Osteocyte (in vitro differentiated cells): ENCODE measurements at places on chromosomes 16 and 17. TPM values are rescaled to one million over a fixed set of nuclear protein-coding genes. Genes with fewer than 3 reads are reported as not detected.
A peak's percentile ranks its signal among the peaks of the same experiment; 100 is the strongest.

- no peak overlapping the region for H3K4me3 ChIP-seq
- H3K36me3 ChIP-seq = no peaks in the 10 kb centered on the region
- H3K4me1 ChIP-seq = no peaks in the 10 kb centered on the region
- DNase-seq = no peak
- H3K27me3 ChIP-seq = no peaks in the 10 kb centered on the region
Measured at GRCh38 chr17:33680472-33680871, 387.4 kb upstream of the ASIC2 start.

GRCh38 chr16:87733190-87733589 lies 32.6 kb downstream of the KLHDC4 start:
- H3K4me1 ChIP-seq = no peaks in the 10 kb centered on the region
- peaks cover 21% of the 10 kb centered on the region for H3K36me3 ChIP-seq
- no peak overlapping the region for H3K27ac ChIP-seq
- H3K27me3 ChIP-seq = no peaks in the 10 kb centered on the region

DNA sequence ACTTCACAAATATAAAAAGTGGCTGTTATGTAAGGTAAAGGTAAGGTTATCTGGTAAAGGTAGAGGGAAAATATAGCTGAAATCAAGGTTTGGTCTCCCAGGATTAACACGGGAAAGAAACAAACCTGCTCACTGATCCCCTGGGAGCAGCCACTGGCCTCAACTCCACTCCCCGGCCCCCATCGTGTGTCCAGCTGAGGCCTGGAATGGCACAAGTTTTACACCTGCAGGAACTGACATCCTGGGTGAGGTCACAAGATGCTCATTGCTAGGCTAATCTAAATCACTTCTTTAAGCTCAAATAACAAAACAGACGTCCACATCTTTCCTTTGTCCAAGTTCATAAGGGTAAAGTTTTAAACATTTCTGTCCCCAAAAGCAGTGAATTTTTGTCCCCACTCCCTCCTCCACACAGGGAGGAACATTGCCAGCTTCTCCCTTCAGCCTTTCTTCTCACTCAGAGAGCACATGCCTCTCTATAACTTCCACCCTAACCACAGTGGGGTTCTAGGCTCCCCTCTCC lies 46.3 kb downstream of the ERN1 start:
- H3K27ac ChIP-seq = no peak overlapping the region
- H3K4me1 ChIP-seq = no peaks in the 10 kb centered on the region
- H3K4me3 ChIP-seq = no peak overlapping the region
- no peak for DNase-seq
- H3K36me3 ChIP-seq = peaks cover 8% of the 10 kb centered on the region

DNA sequence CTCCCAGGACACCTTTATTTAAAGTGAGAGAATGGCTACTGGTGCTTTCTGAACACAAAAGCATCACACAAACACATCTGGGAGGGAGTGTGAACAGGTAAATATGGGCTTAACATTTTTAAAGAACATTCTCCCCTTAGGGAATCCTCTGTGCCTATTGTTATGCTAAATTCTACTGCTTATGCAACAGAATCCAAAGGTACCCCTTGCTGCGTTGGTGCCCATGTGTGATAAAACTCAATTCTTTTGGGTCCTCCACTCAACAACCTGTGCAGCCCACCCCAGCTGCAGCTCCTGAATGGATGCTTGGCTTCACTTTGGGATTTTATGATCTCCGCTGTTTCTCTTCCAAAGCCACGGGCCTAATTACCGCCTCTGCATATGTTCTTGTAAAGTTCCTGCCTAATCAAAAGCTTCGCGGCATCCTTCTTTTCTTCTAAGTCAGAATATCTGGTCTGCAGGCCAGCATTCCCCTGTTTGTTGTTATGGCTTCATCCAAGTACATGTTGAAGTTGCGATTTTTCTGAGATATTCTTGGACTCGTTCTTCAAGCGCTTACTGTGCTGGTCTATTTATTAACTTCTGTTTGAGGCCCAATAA lies 23.9 kb downstream of the RHBDL3 start:
- no peaks in the 10 kb centered on the region for H3K36me3 ChIP-seq
- no peaks in the 10 kb centered on the region for H3K4me1 ChIP-seq
- H3K4me3 ChIP-seq = no peak overlapping the region
- no peaks in the 10 kb centered on the region for H3K27me3 ChIP-seq
- no peak for DNase-seq
- H3K27ac ChIP-seq = no peak overlapping the region

DNA sequence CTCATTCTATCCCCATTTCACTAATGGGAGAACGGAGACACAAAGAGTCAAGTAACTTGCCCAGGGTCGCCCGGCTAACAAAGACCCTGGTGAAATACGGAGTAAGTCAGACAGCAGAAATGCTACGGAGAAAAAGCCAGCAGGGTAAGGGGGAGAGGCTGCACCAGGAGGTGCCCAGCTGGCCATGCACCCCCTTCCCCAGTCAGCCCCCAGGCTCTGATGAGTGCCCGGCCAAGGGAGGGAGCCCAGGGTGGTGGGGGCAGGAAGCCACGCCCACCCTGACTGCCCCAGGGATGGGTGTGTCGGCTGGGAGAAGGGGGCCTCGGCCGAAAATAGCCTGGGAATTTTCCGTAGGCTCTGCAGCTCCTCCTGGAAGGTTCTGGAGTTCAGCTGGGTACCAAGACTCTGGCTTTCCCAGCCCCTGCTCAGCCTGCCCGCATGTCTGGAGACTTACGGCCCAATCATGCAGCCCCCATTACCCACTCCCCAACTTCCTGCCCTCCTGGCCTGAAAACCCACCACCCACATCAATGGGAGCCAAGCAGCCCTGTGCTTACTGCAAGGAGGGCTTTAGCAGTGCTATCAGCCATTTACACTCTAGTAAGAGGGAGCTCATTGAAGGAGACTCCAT lies 4.2 kb downstream of the CARHSP1 start:
- no peaks in the 10 kb centered on the region for H3K36me3 ChIP-seq
- H3K4me1 ChIP-seq = peaks cover 81% of the 10 kb centered on the region
- H3K27me3 ChIP-seq = no peaks in the 10 kb centered on the region
- H3K27ac ChIP-seq = peak overlapping the region; percentile 76
- DNase-seq = no peak
- peak overlapping the region; percentile 52 for H3K4me3 ChIP-seq

DNA sequence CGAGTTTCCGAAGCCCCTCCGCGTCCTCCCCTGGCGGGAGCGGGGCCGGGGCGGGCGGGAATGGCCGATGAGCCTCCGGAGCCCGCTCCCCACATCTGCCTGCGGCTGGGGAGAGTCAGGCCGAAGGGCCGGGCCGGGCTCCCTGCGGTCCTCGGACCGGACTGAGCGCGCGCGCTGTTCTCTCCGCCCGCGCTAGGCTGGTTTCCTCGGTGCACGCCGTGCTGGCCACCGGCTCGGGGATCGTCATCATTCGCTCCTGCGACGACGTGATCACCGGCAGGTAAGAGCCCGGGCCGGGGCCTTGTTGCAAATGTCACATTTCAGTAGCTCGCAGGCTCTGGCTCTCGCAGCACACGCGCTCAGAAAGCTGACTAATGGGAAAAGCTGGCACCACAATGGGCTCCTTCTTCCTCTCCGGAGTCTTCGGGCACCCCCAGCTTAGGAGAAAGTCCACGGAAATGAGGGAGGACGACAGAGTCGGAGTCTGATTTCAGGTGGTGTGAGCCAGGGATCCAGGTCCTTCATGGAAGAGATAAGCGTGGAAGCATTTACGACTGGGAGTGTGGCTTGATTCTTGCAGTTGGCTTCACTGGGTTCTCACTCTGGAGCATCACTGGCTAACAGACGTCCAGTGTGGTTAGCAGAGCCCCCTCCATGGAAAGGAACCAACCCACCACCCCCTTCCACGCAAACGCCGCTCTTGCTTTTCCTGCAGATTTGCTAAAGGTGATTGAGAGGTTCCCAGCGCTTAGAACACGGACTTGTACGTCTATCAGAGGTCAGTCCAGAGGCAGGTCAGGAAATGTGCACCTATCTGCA lies 715 bp downstream of the TLCD3A start:
- H3K4me3 ChIP-seq = peak overlapping the region; percentile 87
- no peaks in the 10 kb centered on the region for H3K27me3 ChIP-seq
- H3K36me3 ChIP-seq = peaks cover 7% of the 10 kb centered on the region

GRCh38 chr16:60655514-60656153 lies 1380.6 kb downstream of the CDH8 start:
- no peak overlapping the region for H3K27ac ChIP-seq
- no peaks in the 10 kb centered on the region for H3K36me3 ChIP-seq
- H3K27me3 ChIP-seq = no peaks in the 10 kb centered on the region
- DNase-seq = no peak
- H3K4me1 ChIP-seq = no peaks in the 10 kb centered on the region

DNA sequence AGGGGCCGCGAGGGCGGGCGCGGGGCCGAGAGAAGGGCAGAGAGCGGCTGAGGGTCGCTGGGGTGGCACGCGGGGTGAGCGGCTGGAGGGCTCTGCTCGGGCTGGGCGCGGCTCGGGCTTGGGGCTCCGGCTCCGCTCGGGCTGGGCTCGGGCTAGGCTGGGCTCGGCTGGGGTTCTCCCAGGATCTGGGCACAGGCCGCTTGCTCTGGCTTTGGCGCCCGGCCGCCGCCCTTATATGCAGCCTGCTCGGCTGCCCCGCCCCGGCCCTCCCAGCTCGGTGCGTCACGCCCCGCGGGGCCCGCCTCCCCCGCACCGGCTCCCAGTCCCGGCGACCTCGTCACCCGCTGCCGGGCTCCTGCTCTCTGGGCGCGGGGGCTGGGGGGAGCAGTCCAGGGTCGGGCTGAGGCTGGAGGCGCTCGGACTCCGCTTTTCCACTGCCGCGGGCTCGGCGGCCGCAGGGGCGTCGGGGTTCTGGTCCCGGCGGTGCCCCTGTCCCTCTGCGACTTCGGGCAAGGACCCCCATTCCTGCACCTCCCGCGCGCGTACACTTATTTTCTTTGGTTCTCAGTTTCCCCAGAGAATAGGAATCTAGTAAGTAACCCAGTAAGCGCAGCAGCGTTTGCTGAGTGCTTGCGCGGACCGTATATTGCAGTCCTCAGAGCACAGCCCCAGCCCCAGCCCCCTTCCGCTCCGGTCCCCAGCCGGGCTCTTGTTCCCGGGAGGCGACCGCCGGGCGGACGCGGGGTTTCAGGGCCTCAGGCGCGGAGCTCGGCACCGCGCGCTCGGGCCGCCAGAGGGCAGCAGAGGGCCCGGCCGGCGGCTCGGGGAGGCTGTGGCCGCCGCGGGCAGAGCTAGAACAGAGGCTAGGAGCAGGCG lies at the start of gene RASD1:
TSS of gene RASD1 (minus strand) at position 207 of the 876 bp plus-strand sequence. CDS start 214 bp downstream, outside the sequence.
- H3K4me1 ChIP-seq = peaks cover 15% of the 10 kb centered on the region
- H3K27ac ChIP-seq = no peak within 1 kb of the TSS
- peak within 1 kb of the TSS; percentile 66 for H3K4me3 ChIP-seq
- H3K36me3 ChIP-seq = peaks cover 10% of the 10 kb centered on the region

Gene RSAD1
- 36.7 and 37.5 TPM in 2 replicates for total RNA-seq

Gene MYH2
- not detected in 2 replicates for total RNA-seq

Gene HSD17B1
- total RNA-seq = 1.2 and 1.4 TPM in 2 replicates
